ENCODE measurements at places on chromosomes 6 and 20.

DNA sequence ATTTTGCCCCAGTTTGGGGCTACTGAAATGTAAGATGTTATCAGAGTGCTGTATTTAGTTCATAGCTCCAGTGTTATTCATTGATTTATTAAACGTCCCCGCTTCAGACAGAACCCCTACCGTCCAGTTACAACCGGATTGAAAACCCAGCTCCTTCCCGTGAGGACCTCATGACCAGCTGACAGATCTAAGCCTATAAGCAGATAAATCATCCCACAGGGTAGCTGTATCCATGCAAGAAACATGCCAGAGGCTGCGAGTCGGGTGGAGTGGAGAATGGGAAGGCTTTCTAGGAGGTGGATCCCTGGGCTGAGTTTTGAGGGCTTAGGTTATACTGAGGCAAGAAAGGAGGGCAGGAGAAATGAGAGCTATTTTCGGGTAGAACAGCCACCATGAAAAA, 260.0 kb downstream of the ARID1B start:
- DNase-seq = no peak

- DNase-seq = no peak
Measured at GRCh38 chr6:24882295-24882694, 53.5 kb downstream of the RIPOR2 start.

- no peak for DNase-seq
Measured at GRCh38 chr6:68976260-68976659, 341.2 kb downstream of the ADGRB3 start.

DNA sequence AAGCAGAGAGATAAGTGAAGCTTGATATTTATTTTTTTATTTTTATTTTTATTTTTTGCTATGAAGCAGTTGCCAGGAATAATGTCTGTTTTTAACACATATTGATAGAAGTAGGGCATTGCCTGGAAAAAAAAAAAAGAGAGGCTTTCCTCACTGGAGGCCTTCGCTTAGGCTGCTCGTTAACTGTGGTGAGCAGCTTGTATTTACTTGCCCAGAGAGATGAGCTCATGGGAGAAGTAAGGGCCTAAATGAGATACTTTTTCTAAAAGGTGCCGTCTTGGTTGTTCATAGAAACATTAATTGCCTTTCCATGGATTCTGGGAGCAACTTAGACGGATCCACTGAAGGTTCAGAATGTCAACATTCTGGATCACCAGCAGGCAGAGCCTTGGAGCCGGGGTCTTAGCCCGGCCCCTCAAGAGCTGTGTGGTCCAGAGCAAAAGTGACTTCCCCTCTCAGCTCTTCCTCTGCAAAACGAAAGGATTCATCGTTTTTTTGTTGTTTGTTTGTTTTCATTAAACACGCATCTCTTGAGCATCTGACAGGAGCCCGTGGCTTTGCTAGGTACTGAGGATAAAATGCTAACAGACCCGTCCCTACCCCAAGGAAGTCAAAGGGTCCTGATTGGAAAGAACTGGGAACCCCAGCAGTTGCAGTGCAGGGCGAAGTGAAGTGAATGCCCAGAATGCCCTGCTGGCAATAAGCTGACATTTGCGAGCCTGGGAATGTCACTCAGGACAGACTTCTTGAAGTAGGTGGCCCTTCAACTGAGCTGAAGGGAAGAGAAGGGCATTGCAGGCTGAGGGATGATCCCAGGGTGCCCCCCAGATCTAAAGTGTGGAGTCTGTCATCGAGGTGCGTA, 138.5 kb downstream of the ZDHHC14 start:
- no peak for DNase-seq

DNA sequence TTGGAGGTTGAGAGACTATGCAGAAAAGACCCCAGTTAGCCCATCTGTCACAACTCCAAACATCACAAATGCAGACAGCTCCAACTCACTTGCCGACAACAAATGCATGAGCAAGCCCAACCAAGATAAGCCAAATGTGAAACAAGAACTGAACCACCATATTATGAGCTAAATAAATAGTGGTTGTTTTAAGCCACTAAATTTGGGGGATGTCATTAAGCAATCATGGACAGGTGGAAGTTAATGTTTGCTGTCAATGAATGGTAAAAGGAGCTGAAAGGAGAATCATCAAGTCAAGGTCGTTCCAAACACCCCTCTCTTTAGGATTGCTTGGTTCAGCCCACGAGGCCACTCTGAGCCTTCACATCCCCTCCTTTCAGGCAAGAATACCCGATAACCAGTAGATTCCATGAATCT, 71.2 kb upstream of the PLCB4 start:
- DNase-seq = no peak

GRCh38 chr20:61755971-61756845, 309.5 kb downstream of the TAF4 start:
- DNase-seq = no peak

DNA sequence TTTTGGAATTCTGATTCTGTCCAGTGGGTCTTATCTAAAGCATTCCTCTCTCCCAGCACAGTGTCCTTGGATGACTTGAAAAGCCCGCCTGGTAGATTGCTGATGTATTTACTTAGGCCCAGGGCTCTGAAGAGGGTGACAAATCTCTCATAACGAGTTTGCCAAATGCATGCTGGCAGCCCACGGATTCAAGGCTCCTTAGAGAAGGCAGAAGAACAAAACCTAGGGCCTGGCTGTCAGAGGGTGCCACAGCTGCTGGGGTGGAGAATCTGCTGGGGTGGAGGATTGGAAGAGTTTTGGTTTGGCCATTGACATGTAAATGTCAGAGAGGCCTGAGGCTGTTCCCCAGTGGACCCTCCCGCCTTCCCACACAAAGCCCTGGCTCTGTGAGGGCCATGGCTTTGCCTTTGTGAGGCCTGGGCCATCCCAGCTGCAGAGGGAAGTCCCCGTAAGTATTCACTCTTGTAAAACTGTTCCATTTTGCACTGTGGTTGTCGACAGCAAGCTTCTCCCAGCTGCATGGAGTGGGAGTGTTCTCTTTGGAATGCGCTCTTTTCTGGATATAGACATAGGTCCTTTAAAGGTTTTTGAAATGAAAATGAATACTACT, 50.3 kb downstream of the ANKRD6 start:
- no peak for DNase-seq

DNA sequence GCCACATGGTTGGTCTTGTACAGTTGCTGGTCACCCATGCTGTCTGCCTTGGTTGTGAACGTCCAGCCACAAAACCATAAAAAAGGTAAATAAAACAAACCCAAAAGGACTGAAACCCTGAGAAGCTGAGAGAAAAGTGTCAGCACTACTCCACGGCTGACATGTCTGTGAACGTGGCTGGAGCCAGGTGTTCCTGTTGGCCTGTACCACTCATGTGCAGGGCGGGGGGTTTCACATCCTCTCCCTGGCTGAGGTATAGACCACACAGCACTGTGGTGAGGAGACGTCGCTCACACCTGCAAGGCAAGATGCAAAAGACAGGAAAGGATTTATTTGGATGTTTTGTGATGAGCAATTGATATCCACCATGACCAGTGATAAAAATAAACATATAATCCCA, 51.9 kb upstream of the MRPS10 start:
- no peak for DNase-seq

DNA sequence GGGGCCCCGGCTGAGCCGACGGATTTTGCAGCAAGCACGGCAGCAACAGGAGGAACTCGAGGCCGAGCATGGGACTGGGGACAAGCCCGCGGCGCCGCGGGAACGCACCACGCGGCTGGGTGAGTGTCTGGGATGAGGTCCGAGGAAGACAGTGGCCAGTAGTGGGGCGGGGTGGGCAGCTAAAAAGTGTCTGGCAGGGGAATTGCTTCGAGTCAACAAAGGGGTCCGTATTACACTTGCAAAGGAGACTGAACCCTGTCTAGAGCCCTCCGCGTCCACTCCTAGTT, 356 bp downstream of the BYSL start:
- DNase-seq = no peak

DNA sequence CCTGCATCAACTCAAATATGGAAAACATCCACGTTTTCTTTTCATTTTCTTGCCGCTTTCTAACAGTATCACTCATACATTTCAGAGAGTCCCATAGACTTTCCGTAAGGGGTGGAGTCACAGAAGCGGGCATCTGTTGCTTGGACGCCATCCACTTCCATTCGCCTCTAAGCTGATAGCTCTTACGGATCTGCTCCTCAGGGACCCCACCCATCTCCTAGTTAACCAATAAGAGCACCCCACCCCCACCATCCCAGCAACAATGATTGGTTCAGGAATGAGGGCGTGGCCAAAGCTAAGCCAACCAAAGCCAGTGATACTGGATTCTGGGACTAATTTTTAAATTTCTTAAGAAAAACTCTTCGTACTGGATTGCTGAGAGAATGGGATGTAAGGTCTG, 42.4 kb downstream of the SLC2A10 start:
- DNase-seq = peak; percentile 7

DNA sequence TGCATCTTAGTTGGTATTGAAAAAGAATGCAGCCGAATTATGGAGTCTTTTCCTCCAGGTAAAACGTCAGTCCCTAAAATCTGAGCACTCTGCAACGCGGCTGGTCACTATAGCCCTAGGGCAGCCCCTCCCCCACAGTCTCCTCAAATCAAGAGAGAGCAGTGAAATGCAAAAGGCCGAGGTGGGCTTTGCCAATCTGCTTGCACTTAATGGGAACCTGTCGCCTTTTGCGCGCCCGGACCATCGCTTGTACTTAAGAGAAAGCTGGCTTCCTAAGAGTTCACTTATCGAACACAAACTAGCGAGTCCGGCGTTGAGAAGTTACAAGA, 447 bp downstream of the MCM3 start:
- peak; percentile 29 for DNase-seq

DNA sequence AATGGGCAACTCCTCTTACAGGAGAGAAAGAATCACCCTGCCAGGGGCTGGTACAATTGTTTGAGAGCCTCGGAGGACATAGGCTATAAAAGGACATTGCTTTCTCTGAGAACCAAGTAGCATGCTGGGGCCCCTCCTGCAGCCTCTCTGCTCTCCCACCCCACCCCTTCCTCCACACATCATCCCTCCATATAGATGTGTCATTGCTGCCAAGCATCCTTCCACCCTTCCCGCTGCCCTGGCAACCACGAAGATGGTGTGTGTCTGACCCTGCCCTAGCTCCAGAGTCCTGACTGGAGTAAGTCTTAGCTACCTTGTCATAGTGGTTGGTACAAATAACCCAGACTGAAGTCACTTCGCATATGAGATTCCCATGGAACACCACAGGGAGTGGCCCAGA, 129.7 kb downstream of the SNX5 start:
- no peak for DNase-seq

GRCh38 chr20:445514-446336, 16.6 kb downstream of the TBC1D20 start:
- no peak for DNase-seq

- DNase-seq = no peak
Measured at GRCh38 chr6:71410681-71411080, 122.1 kb downstream of the OGFRL1 start.

DNA sequence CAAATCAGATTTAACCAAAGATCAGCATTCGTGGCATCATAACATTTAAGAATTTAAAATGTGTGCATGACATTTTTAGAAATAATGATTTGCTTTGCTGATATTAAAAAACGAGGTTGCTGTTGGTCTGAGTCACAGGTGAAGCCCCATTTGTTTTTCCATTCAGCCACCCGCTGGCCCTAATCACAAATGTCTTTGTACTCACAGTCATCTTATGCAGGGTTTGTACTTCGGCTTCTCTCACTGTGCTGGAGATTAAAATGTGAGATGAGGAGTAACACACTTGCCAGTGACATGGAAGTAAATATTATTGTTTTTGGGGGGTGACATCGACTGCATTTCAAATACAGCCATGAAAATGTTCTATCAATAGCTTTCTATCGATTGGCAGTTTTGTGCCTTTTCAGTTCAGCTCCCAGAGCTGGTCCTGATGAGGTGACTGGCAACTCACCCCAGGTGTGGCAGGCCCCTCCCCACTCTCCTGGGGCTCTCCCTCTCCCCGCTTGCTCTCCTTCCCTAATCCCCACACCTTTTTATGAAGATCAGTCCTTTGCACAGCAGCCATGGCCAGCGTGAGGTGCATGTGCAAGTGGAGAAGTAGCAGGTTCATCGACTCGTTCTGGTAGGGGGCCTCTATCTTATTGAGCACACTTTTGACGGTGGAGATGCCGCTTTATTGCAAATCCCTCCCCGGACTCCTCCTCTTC, 58.8 kb upstream of the FUCA2 start:
- DNase-seq = no peak

GRCh38 chr6:121143476-121143875, 190.8 kb downstream of the TBC1D32 start:
- DNase-seq = no peak

DNA sequence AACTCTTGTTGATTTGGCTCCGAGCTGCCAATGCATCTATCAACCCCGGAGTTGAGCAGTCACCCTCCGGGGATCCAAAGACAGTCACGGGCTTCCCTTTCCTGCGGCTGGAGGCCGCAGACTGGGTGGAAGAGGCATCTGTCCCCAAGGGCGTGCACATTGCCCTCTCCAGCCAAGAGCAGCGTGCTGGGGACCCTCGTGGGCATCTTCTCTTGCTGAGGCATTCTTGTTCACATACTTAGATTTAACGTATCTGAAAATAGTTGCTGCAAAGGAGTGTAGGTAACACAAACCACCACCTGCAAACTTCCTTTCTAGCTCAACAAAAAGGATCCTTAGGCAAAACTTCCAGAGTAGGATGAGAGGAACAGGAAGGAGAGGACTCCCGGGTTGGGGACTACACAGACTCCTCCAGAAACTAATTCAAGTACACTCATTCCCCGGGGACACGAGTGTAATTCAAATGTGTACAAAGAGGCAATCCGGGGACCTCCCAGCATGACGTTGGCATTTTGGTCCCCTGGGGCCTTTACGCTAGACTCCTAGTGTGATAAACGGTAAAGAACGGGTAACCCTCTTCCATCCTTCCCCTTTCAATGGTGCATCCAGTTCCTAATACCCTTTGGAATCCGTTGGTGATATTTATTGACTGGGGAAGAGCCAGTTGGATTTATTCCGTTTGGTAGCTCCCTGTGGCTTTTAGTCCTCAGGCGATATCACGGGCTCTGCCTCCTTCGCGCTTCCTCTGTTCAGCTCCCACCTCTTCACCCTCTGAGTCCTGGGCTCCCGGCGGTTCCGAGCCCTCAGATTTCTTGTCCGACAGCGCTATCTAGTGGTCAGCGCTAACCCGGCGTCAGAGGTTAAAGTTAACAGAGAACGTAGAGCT, 2.7 kb upstream of the COL12A1 start:
- peak; percentile 79 for DNase-seq

DNA sequence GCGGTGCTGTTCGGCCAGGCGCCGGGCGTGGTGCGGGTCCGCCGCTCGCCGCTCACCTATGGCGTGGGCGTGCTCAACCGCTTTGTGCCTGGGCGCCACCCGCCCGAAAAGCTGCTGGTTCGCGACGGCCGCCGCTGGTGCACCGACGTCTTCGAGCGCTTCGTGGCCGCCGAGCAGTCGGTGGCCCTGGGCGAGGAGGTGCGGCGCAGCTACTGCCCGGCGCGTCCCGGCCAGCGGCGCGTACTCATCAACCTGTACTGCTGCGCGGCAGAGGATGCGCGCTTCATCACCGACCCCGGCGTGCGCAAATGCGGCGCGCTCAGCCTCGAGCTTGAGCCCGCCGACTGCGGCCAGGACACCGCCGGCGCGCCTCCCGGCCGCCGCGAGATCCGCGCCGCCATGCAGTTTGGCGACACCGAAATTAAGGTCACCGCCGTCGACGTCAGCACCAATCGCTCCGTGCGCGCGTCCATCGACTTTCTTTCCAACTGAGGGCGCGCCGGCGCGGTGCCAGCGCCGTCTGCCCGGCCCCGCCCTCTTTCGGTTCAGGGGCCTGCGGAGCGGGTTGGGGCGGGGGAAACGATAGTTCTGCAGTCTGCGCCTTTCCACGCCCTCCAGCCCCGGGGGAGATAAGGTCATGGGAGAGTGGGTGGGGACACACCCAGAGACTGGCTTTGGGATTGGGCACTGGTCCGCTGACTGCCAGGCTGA, 15.7 kb downstream of the ADISSP start:
- no peak for DNase-seq

GRCh38 chr20:52500157-52500556, 308.6 kb upstream of the ZFP64 start:
- DNase-seq = no peak

Data from iris pigment epithelial cell (primary cell).